ENCODE measurements at places on chromosomes 1 and 21.

GRCh38 chr1:5245348-5245747 lies 590.9 kb downstream of the AJAP1 start:
- no peak for DNase-seq

GRCh38 chr21:43717967-43718871 lies 710 bp upstream of the PDXK start:
- DNase-seq, result no peak

- no peak for DNase-seq
Observed at GRCh38 chr1:4594286-4594991, 60.0 kb upstream of the AJAP1 start.

DNA sequence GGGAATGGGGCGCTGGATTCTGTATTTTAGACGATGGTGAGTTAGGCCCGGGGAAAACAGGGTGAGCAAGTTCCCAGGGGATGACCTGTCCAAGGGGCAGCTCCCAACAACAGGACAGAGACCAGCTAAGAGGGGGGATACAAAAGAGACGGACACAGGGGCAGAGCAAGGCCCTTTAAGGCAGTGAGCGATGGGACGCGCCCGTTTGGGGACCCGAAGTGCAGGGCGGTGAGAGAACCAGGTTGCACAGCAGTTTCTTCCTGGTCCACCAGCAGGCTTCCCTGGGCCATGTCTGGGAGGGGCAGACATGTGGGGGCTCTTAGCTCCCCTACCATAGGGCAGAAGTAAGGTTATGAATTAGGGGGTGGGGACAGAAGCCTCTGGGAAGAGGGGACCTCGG lies 22.0 kb downstream of the INAVA start:
- DNase-seq, result no peak

DNA sequence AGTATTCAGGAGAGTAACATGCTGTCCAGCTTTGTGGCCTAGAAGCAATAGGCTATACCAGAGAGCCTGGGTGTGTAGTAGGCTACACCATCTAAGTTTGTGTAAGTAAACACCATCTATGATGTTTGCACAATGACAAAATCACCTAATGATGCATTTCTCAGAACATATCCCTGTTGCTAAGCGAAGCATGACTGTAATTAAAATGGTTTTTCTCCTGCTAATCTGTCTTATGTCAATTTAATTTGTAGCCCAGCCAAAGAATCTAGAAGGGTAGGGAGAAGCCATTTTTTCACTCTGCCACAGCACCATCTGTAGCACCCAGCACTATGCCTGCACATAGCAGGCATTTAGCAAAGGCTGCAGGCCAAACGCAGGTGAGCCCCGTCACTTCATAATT lies 2.0 kb upstream of the TTC24 start:
- no peak for DNase-seq

DNA sequence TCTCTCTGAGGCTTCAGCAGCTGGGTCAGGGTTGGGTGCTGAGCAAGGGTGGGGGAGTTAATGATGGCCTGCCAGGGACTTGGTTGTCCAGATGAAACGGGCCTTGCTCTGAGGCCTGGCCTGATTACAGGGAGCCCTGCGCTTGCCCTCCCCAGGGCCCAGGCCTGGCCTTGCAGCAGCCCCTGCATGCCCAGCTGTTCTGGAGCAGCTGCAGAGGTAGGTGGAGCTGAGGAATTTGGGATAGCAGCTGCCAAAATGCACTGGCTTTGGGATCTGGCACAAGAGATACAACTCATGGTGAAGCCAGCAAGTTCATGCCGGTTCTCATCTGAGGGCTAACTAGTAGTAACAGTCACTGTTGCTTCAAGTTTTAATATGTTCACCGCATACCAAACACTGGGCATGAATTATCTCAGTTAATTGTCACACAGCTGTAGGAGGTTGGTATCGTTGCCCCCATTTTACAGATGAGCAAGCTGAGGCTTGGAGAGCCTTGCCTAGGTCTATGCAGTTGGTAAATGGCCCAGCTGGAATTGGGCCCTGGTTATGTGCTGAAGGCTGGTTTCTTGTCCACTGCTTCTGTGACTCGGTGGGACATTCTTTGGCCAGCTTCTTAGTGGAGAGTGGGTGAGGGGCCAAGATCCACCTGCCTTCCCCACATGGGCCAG lies 7.3 kb upstream of the SERINC2 start:
- no peak for DNase-seq

GRCh38 chr1:2590233-2591141 lies 3.9 kb downstream of the PRXL2B start:
- DNase-seq, result no peak

GRCh38 chr1:95728841-95729240 lies 494.8 kb downstream of the RWDD3 start:
- no peak for DNase-seq

DNA sequence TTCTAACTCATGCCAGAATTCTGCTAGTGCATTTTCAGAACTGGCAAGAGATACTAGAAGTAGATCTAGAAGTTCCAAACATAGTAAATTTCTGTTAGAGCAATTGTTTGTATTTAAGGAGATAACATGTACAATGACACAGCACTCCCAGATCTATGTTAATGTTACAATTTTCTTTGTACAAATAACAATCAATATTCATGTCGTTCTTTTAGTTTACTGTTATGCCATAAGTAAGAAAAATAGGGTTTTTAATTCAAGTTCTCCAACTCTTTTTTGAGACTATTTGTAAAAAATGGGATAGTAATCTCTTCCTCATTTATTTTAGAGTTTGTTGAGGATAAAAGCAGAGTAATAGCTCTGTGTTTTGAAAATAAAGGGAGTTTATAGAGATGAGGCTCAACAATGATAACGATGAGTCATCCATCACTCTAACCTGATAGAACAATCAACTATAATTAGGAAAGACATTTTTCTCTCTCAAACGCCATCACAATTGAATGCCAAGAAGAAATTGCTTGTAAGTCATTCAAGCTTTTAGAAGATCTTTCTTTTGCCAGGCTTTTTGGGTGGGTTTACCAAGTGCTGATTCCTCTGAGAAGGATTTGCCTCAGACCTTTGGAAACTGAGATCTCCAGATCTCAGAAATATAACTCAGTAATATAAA lies 638 bp downstream of the CD84 start:
- DNase-seq, result no peak

DNA sequence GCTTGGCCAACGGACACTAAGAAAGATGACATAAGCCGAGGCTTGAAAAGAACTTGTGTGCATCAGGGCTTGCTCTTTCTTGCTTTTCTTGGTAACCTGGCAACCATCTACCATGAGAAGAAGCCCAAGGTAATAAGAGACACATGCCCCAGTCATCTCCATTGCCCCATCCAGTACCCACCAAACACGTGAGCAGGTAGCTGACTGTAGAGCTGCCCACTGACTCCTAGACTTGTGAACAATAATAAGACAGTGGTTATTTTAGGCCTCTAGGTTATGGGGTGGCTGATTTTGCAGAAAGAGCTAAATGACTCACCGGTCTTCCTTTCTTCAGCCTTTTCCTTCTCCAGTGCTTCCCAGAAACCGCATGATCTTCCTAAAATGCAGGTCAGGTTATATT lies 105.0 kb upstream of the JUN start:
- DNase-seq, result no peak

- no peak for DNase-seq
Observed at GRCh38 chr1:62800825-62801306, 16.9 kb downstream of the ATG4C start.

DNA sequence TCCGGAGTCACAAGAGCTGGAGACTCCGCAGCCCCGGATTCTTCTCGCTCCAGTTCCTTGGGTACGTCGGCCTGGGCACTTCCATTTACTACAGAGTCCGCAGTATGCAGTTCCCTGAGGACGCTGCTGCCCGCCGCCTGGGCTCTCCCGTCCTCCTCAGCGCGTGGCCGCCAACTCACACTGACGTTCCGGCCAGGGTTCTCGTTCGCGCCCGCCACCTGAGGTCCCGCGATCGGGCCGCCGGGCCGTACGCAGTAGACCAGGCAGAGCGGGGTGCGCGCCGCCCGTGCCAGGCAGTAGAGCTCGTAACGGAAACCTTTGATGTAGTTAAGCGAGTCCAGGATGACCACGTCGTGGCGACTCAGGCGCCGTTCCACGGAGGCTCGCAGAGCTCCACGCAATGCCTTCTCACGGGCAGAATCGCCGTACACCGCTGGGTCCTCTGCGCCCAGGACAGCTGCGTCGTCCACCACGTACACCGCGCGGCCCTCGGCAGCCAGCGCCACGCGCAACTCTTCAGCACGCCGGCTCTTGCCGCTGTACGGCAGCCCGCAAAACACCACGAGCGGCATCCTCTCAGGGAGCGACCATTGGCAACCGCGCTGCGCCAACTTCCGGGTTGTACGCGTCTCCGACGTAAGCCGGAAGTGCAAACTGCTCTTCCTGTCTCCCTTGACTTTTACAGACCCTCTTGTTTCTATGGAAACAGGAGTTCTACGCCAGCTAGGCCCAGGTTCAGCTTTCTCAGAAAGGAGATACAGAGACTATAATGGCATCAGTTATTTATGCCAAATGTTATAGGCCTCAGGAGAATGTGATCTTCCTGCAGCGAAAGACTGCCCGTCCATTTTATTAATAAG lies at the start of gene KTI12:
KTI12 (minus strand) TSS at position 621 of the 860 bp plus-strand sequence; CDS start at position 572, 49 bp downstream.
- DNase-seq, result peak; percentile 96

GRCh38 chr21:43884861-43885417 lies 19.9 kb downstream of the AGPAT3 start:
- DNase-seq, result no peak

DNA sequence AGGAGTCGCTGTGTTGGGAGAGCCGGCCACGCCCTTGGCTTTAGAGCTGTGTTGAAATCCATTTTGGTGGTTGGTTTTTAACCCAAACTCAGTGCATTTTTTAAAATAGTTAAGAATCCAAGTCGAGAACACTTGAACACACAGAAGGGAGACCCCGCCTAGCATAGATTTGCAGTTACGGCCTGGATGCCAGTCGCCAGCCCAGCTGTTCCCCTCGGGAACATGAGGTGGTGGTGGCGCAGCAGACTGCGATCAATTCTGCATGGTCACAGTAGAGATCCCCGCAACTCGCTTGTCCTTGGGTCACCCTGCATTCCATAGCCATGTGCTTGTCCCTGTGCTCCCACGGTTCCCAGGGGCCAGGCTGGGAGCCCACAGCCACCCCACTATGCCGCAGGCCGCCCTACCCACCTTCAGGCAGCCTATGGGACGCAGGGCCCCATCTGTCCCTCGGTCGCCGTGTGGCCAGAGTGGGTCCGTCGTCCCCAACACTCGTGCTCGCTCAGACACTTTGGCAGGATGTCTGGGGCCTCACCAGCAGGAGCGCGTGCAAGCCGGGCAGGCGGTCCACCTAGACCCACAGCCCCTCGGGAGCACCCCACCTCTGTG lies 4.7 kb downstream of the C1orf35 start:
- no peak for DNase-seq

Data from NCI-H1105 (cell line).